ENCODE measurements at places on chromosomes 5 and 9.

DNA sequence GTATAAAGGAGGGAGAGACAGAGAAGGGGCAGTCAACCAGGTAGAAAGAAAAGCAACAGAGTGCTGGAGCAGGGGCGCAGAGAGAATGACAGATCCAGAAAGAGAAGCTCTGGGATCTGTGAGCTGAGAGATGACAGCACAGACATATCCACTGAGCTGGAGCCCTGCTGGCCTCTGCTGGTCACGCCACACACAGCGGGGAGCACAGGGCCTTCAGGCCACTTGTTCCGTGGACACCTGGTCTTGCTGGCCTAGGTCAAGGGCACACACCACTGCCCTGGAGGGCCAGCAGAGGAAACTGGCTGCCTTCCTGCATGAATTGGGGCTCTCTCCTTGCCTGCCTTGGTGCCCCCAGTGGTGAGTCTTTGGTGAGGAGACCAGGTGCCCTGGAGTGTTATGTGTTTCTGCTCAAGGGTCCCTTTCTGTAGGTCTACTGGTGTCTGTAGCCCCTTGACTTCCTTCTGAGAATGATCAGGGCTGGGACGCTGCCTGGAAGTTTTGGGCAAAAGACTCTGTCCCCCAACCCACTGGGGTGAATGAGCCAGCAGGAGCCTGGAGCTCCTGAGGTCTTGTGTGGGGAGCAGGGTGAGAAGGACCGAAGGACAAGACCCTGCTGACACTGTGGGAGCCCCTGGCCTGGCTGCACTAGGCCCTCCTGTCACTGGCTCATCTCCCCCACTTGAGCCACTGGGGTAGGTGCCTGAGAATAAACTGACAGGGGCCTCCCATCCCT is 59.2 kb upstream of the ADAMTS2 start:
- DNase-seq = no peak

- no peak for DNase-seq
Measured at GRCh38 chr5:172474293-172474692, 20.0 kb upstream of the SH3PXD2B start.

DNA sequence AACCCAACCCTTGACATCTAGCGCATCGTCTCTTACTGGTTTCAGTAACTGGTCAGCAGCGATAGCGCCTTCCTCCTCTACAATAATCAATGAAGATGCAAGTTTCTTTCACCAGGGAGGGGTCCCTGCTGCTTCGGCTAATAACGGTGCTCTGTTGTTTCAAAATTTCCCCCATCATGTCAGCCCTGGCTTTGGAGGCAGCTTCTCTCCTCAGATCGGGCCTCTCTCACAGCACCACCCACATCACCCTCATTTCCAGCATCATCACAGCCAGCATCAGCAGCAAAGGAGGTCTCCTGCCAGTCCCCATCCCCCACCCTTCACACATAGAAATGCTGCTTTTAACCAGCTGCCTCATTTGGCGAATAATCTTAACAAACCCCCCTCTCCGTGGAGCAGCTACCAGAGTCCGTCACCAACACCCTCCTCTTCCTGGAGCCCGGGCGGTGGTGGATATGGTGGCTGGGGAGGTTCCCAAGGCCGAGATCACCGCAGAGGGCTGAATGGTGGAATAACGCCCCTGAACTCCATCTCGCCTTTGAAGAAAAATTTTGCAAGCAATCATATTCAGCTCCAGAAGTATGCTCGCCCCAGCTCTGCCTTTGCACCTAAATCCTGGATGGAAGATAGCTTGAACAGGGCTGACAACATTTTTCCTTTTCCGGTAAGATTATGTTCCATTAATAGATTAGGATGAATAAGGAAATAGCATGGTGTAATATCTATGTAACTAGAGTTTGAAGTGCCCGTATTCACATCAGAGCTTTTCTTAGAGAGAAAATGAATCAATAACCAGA is 2.2 kb downstream of the CPEB4 start:
- no peak for DNase-seq

- no peak for DNase-seq
Measured at GRCh38 chr9:92608241-92608908, 61.6 kb downstream of the IPPK start.

- no peak for DNase-seq
Measured at GRCh38 chr5:95864456-95864855, 41.9 kb upstream of the GLRX start.

- no peak for DNase-seq
Measured at GRCh38 chr5:78766412-78766762, 117.8 kb upstream of the LHFPL2 start.

DNA sequence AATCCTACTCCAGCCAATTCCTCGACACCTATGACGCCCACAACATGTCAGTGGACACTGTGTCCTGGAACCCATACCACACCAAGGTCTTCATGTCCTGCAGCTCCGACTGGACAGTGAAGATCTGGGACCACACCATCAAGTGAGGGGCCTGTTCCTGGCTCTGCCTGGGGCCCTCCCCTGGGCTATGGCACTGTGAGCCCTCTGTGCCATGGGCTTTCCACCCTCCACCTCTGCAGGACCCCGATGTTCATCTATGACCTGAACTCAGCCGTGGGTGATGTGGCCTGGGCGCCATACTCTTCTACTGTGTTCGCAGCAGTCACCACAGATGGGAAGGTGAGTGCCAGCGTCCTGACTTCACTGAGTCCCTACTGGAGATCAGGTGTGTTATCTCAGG is 8.4 kb downstream of the ENHO start:
- DNase-seq = no peak

- DNase-seq = no peak
Measured at GRCh38 chr5:10832987-10833386, 72.0 kb upstream of the DAP start.
